ENCODE measurements at places on chromosomes 16 and 17.

GRCh38 chr17:27995554-27995953 is 46.9 kb upstream of the NLK start:
- DNase-seq = no peak

- DNase-seq = no peak
Observed at GRCh38 chr16:841455-842060, 41.0 kb upstream of the GNG13 start.

DNA sequence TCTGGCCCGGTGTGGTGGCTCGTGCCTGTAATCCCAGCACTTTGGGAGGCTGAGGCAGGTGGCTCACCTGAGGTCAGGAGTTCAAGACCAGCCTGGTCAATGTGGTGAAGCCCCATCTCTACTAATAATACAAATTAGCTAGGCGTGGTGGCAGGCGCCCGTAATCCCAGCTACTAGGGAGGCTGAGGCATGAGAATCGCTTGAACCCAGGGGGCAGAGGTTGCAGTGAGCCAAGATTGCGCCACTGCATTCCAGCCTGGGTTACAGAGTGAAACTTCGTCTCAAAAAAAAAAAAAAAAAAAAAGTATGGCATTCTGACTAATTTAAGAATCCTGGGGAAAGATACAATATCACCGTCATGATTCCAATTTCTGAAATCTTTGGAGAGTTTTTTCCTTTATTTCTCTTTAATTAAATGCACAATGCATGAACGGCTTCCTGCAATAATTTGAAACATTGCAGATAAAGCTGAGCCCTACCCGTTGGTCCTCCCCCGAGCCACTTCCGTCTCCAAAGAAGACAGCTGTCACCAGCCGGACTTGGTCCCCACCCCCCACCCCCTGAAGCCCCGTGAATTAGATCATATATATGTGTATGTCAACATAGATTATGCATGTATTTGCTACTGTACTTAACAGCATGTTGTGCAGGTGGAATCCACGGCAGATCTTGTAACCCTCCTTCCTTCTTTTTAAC is 142.6 kb upstream of the PLCG2 start:
- no peak for DNase-seq

DNA sequence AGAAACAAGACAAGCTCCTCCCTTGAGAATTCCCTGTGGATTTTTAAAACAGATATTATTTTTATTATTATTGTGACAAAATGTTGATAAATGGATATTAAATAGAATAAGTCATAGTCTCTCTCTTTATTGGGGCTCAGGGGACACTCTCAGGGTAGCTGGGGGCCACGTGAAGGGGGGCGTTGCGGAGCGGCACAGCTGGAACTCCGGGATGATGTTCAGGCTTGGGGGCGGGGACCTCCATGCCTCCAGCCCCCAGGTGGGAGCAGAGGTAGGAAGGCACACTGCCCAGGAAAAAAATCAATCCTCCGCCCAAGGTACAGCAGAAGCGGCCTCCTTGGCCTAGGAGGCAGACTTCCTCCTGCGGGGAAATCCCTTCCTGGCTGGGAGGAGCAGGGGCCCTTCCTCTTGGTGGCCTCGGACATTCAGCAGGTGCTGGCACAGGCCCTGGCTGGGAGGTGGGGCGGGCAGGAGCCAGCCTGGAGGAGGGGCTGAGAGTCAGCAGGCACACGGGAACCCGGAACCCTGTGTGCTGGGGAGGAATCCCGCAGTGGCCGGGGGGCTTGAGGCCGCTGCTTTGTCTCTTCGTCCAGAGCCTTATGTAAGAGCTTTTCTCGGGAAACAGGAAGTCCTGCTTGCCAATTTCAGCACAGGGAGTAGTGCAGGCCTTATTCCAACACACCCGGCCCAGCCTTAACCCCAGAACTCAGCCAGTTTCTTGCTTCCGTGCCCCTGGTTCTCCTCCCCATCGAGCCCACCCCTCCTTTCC is 591 bp upstream of the TNFSF13 start:
- peak; percentile 90 for DNase-seq

DNA sequence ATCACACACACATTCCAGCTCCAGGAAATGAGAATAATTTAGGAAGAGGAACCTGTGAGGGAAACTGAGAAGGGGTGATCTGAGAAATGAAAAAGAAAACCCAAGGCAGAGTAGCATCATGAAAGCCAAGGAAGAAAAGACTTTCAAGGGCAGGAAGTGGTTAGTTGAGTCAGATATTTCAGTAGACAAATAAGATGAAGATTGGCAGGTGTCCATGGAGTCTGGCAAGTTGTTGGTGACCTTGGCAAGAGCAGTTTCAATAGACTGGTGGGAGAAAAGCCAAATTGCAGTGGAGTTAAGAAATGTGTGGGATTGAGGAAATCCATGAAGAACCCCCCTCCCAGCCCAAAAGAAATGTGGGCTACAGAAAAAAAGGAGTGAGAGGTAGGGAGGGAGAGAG is 10.7 kb downstream of the GNAO1 start:
- DNase-seq = no peak

DNA sequence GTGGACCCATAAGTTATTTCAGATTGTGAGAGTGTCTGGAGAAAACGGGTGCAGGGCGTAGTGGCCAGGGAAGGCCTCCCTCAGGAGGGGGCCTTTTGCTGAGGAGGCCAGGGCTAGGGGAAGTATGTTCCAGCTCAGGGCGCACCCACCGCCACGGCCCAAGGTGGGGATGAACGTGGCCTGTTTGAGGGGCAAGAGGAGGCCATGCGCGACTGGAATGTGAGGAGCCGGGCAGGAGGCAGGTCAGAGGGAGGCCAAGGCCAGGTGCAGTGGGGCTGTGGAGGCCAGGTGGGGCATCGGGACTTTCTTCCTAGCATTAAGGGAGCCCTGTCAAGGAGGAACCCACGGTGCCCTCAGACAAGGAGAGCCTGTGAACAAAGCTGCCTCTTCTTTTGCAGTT is 26.7 kb downstream of the SLC12A3 start:
- no peak for DNase-seq

GRCh38 chr17:30476726-30477082 is 504 bp upstream of the GOSR1 start:
- DNase-seq = no peak

DNA sequence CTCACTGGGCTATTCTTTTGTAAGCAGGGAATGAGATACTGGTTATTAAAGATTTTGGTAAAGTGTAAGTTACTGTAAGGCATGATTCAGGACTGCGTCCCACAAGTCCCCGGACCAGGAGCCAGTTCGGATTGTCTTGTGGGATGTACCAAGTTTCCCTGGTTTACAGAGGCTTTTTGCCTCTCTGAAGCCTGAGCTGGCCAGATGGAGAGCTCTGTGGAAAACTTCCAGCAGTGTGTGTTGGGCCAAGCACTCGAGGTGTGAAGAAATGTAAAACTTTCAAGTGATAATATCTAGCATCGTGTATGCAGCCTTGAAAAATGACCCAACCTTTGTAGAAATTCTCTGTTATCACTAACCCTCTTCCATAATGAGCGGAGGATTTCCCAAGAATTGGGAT is 2.4 kb downstream of the EPN2 start:
- DNase-seq = no peak

DNA sequence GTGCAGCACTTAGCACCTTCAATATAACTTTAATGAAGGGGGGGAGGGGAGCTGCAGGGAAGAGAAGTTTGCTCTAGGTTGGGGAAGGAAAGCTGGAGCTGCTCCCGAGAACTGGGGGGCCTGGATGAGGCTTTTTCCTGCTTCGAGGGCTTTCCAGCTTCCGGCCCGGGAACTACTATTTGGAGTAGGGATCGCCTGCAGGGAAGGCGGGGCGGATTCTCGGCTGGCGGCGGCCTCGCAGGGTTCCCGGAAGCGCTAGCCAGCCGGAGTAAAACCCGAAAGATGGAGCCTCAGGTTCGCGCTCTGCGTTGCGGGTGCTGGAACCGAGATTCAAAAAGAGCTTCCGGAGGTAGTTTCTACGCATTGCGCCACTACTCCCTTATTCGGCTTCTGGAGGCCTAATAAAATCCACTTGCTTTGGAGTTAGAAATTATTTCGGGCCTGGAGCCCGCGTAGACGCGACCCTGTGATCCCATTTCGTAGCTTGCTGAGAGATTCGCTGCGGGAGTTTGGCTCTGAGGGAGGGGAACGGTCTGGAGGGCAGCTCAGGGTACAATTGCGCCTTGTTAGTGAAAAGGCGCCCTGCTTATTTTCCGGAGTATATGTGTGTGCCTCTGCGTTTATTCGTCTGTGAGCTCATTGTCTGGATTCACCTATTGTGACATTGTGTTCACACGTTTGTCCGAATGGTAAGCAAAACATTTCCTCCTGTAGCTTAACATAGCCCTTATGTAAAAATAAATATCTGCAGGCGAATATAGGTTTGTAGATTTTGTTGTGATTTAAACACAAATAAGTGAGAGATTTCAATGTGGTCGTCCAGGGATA is 652 bp downstream of the PRAC2 start:
- DNase-seq = no peak

DNA sequence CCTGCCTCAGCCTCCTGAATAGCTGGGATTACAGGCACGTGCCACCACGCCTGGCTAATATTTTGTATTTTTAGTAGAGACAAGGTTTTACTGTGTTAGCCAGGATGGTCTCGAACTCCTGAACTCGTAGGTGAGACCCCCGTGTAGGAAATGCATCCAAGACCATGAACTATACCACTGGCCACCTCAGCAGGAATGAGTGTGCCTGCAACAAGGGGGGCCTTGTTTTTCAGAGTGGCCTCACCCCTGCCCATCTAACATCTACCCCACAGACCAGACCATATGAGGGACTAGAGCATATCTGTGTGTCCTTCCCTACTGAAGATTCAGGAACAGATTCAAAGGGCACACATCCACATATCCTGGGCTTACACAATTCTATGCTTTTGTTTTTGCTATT is 44.9 kb downstream of the SHISA6 start:
- DNase-seq = no peak

DNA sequence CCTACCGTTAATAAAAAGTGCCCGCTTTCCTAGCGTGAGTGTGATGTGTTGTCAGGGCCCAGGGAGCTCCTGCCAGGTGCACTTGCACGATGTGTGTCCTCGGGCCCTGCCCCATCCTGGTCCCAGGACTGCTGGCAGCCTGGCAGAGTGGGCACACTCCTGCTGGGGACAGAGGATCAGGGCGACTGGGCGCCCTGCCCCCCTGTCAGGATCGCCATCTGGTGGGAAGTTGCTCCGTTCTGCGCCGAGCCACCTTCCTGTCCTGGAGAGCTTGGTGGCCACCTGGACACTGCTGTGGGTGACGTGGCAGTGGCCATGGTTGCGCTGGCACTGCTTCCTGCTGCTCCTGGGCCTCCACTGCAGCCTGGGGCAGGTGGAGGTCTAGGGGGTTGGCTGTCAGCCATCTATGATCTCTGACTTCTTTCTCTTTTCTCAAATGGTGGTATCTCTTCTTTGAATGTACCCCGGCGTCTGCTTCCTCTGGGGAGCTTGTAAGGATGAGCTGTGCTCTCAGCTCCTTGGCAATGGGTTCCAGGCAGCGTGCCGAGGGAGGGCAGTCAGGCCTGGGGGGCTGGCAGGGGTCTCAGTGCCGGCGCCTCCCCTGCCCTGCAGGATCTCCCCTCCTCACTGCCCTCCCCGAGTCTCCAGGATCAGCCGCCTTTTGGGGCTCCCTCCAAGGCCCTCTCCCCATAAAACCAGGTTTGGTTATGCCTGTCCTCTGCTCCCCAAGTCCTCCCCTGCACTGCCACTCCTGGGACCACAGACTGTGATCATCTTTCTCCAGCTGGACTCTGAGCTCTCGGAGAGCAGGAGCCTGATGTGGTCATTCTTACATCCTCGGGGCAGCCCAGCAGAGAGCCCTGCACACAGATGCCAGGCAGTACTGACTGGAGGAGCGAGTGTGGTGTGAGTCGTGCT is 76.9 kb downstream of the AMFR start:
- no peak for DNase-seq

GRCh38 chr17:1484676-1485422 is 7.6 kb downstream of the MYO1C start:
- peak; percentile 54 for DNase-seq

DNA sequence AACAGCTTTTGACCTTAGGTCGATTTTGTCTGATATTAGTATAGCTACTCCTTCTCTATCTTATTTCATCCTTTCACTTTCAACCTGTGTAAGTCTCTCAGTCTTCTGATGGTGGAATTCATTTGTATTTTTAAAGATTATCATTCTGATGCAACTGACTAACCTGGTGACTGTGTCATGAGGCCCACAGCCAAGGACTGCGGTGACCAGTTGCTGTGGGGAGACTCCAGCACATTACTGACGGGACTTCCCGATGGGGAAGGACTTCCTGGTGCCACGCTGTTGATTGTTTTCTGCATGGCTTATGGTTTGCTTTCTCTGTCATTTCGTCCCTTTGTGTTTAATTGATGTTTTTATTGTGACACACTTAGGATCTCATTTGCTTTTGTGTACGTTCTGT is 34.2 kb downstream of the RMI2 start:
- DNase-seq = peak; percentile 32

DNA sequence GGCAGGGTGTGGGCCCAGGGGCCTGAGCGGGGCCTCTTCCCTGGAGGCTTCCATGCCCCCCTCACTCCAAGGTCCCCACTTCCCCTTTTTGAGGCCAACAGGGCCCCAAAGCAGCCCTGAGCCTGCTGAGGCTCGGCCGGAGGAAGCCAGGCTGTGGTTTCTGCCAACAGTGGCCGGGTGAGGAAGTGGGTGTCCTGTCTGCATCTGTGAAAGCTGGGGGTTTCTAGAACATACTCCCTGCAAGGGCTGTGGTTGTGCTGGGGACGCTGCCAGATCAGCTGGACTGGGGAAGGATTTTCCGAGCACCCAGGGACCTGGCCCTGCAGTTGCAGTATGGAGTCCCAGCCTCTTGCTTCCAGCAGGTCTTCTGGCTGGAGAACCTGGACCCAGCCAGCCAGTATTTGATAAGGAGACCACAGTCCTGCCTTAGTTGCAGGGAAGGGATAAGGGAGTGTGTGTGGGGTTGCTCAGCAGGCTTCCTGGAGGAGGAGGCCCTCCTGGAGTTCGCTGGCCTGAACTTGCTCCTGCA is 15.7 kb downstream of the ADCY7 start:
- no peak for DNase-seq

DNA sequence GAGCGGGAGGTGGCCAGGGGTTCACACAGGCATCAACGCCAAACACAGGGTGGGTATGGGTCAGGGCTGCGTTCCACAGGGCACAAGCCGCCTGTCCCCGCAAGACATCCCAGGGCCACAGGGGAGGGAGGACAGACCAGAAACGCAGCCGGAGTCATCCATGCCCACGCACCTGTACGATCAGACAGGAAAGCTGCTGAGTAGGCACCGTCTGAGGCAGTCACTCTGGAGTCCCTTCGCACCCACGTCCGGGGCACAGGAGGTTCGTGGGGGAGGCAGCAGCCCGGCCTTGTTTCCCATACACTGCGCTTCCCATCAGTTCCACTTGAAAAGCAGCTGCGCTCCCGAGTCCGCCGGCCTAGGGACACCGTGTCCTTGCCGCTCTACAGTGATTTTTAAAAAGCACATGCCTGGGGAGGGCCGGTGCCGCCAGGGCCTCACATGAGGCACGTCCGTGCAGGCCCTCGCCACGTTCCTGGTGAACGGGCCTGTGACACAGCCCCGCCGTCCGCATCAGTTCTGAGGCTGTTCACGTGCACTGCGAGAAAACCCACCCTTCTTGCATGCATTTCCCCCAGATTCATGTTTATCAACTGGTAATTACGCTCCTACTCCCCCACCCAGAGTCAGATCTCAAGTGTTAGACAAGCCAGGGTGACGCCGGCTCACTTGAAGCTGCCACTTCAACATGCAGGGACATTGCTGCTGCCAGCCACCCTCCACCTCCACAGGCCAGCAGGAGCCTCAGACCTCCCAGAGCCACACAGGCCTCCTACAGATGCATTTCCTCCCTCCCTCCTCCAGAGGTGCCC is 34.8 kb downstream of the WDR45B start:
- no peak for DNase-seq

Measured in dermis blood vessel endothelial cell (primary cell).